ENCODE measurements at places on chromosomes 4 and X. TPM values are rescaled to one million over a fixed set of nuclear protein-coding genes. Genes with fewer than 3 reads are reported as not detected.

DNA sequence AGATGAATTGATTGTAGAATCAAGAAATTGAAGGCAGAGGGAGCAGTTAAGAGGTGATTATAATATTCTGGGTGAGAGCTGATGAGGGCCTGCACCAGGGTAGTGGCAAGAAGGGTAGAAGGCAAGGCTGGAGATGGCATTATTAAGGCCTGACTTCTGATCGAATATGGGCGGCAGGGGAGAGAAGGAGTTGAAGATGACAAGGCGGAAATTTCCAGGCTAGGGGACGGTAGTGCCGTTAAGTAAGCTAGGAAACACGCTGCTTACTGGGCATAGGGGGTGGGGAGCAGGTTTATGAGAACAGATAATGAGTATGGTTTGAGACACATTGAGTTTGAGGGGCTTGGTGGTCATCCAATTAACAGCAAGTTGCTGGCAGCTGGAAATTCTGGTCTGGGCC, 19.5 kb downstream of the BCORL1 start:
- no peak for DNase-seq

GRCh38 chr4:186940476-186940875, 216.8 kb upstream of the FAT1 start:
- DNase-seq = no peak

DNA sequence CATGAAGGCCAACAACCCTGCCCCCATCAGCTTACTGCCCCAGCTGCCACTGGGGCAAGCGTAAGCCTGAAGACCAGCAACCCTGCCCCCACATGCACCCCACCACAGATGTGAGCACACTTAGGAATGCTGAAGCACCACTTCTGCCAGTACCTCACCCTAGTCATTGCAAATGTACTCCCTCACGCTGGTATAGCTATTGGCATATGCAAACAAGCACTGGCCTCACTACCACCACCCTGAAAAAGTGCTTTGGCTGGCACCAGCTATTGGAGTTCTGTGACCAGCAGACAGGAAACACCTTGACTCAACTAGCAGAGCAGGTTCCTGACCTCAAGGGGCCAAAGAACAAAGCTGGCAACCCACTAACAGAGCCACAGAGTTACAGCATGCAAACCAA, 534.4 kb upstream of the POU3F4 start:
- DNase-seq = no peak

DNA sequence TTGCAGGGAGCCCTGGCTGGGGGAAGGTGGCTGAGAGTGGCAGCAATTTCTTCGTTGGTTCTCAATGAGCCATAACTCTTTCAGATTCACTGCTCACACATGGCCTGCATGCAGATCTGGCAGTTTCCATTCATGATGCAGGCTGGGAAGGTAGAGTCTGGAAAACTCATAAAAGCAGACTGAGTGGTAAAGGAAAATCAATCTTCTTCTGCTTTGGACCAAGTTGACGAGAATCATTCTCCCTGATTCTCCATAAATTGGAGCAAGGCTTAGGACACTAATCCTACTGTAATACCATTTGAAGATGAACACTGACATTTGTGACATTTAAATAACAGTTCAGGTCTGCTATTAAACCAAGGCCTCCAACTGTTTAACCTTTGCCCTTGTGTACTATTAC, 35.3 kb upstream of the HAND2 start:
- no peak for DNase-seq

DNA sequence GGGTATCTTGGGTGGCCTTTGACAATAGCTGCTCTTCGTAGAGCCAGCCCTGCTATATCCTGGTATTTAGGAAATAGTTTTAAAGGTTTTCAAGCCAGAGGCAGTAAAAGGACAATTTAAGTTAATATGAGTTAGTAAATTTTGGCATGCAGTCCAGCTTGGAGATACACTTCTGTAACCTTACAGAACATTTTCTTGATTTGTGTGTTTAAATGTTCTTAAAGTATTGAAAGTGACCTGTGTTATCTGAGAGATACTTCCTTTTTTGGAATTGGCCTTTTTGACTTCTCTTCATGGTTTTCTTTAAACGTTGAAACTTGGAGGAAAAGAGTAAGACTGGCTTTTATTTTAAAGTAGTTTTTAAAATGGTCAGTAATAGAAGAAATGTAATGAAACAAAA, 25.5 kb downstream of the PDLIM5 start:
- no peak for DNase-seq

- no peak for DNase-seq
These were observed 514.2 kb upstream of the GALNT7 start for GRCh38 chr4:172654457-172654856.

- DNase-seq = no peak
These were observed 30.9 kb downstream of the CXorf58 start for GRCh38 chrX:23938690-23939089.

GRCh38 chrX:100731441-100732281, at the start of gene SYTL4:
SYTL4 (minus strand) TSS chrX:100732121; CDS start chrX:100702037, 30,084 bp downstream.
- DNase-seq = peak; percentile 18

GRCh38 chr4:149168645-149169044, 647.0 kb downstream of the IQCM start:
- DNase-seq = peak; percentile 25

- no peak for DNase-seq
These were observed 29.6 kb upstream of the NKRF start for GRCh38 chrX:119635799-119636198.

DNA sequence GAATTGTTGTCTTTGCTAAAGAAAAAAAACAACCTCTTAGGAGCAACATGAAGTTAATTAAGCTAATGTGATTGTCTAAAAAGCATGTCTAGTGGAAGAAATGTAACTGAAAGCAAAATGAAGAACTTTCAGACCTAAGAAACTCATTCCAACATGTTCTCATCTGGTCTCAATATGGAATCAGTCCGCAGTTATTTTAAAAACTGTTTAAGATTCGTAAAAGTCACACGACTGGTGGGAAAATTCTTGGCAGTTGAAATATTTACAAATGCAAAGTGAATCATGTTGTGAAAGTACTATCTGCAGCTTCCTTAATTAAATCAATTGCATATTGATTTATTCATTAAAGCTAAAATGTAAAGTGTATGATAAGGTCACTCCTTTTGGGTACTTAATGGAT, 117.8 kb upstream of the DIAPH2 start:
- DNase-seq = no peak

DNA sequence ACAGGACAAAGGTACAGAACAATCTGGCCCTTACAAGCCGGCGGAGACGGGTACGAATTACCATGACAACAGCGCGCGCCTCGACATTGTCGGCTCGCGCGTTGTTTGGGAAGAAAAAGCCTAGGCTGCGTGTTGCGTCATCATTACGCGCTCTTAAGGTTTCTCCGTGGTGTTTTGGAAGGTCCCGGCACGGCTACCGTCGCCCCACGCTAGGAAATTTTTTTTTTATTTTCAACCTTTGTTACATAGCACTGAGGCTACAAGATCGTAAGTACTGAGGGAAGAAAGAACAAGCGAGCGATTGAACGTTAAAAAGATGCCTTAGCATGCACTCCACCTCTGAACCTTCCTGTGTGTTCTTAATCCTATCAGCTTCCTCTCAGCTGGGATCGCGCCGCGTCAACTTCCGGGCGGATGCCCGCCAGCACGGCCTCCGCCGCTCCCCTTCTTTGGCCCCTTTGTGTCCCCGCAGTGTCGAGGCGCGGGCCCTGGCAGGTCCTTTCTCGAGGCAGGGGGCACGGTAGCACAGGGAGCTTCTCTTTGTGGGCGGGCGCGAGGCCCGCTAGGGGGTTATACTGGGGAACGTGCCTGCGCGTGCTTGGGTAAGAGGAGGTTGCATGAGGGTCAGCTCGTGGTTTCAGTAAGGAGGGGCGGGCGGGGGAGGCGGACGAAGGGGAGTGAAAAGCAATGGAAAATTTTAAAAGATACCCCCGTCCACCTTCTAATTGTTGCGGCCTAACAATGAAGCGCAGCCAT, at the start of gene SMARCAD1:
SMARCAD1 (plus strand) TSS at position 397 of the 756 bp plus-strand sequence. CDS start 530 bp downstream, outside the sequence.
- peak; percentile 98 for DNase-seq

GRCh38 chrX:153776120-153776599, 4.7 kb upstream of the SRPK3 start:
- no peak for DNase-seq

DNA sequence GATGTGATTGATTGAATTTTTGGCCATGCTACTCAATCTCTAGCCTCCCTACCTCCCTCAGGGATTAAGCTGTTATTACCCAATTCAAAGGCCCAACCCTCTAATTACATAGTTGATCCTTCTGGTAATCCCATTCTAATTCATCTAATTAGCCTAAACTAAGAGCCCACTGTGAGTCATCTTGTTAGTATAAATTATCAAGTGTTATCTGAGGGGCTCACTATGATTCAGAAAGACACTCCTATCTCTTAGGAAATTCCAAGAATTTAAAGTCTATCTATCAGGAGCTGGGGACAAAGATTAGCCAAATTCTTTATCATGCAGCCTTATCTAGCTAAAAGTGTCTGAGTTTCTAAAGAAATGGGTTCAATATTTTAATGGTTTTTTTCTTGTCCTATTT, 32.9 kb upstream of the VEGFC start:
- no peak for DNase-seq

- DNase-seq = no peak
These were observed 424 bp downstream of the SATL1 start for GRCh38 chrX:85243155-85243554.

Gene PAPSS1
- 19.8 TPM for total RNA-seq

Gene COL25A1
- total RNA-seq = under 0.01 TPM
